ENCODE measurements at places on chromosomes 7 and 10. TPM values are rescaled to one million over a fixed set of nuclear protein-coding genes. Genes with fewer than 3 reads are reported as not detected.

Gene KLF6
- 78.2 TPM for total RNA-seq

Gene PTPRZ1
- total RNA-seq, result 31.6 TPM

Gene KCP
- 0.73 TPM for total RNA-seq

Gene LRRN3
- not detected for total RNA-seq

Gene HOXA1
- 0.55 TPM for total RNA-seq

Gene GCK
- total RNA-seq, result not detected

Gene IGFBP3
- total RNA-seq, result 109 TPM

Gene SPDYE6
- total RNA-seq, result not detected
